CD4-positive, alpha-beta T cell (primary cell): ENCODE measurements at places on chromosomes 11 and 22.

- H3K4me1 ChIP-seq, result no peaks in the 10 kb centered on the region
- no peak within 1 kb of the TSS for H3K27ac ChIP-seq
- H3K36me3 ChIP-seq, result no peaks in the 10 kb centered on the region
Measured at GRCh38 chr22:31122532-31123291, at the start of gene INPP5J. Gene INPP5J, plus strand, starts transcription at chr22:31122966. Its CDS starts 49 bp downstream, at chr22:31123015.

GRCh38 chr11:57622263-57622662 lies 24.8 kb downstream of the SERPING1 start:
- H3K36me3 ChIP-seq, result no peaks in the 10 kb centered on the region
- H3K27me3 ChIP-seq, result peaks cover 2% of the 10 kb centered on the region
- H3K4me1 ChIP-seq, result no peaks in the 10 kb centered on the region
- no peak overlapping the region for H3K27ac ChIP-seq

DNA sequence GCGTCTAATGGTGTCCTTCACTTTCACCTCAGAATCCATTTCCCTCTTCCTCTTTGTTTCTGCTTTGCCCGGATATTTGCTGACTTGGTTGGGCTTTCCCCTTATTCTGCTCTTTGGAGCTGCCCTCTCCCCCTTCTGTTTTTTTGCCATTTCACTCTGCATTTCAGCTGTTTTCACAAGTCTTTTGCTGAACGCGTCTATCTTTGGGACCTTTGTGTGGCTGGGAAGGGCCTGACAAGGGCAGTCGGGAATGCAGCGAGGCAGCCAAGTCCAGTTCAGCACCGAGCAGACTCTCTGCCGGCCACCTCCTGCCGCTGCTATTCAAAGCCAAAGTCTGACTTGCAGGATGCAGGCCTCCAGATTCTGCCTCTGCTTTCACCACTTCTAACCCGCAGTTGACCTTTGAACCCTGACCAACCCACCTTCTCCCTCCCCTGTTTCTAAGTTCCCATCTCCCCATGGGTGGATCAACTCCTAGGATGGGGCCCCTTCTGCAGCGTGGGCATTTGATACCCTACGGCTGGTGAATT lies 38.2 kb downstream of the FEZ1 start:
- no peak overlapping the region for H3K27ac ChIP-seq
- H3K36me3 ChIP-seq, result no peaks in the 10 kb centered on the region
- H3K4me1 ChIP-seq, result no peaks in the 10 kb centered on the region
- no peak overlapping the region for H3K4me3 ChIP-seq

GRCh38 chr11:63243533-63243932 lies at the start of gene SLC22A25:
Gene SLC22A25, minus strand, starts transcription at chr11:63243599. Its CDS starts 13,947 bp downstream, at chr11:63229652.
- H3K4me3 ChIP-seq, result no peak within 1 kb of the TSS
- H3K4me1 ChIP-seq, result no peaks in the 10 kb centered on the region
- peaks cover 3% of the 10 kb centered on the region for H3K27me3 ChIP-seq
- H3K27ac ChIP-seq, result no peak within 1 kb of the TSS

DNA sequence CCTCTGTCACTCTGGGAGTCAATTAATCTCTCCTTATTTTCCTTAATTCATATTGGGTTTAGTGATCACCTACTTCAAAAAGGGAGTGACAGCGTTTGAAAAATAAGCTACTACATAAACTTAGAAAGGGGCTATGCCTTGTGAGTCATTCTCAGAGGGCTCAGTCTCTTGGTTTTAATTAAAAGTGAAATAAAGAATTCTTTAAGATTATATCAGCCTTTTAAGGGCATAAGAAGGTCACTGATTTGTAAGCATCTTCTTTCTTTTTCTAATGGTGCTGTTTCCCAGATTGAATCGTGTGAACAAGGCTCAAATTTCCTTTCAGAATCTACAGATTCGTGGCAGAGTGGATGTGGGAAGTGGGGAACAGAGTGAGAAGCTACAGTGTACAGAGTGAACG lies 636.2 kb upstream of the CCDC90B start:
- H3K27ac ChIP-seq, result no peak overlapping the region
- DNase-seq, result no peak
- H3K27me3 ChIP-seq, result no peaks in the 10 kb centered on the region
- no peak overlapping the region for H3K4me3 ChIP-seq

DNA sequence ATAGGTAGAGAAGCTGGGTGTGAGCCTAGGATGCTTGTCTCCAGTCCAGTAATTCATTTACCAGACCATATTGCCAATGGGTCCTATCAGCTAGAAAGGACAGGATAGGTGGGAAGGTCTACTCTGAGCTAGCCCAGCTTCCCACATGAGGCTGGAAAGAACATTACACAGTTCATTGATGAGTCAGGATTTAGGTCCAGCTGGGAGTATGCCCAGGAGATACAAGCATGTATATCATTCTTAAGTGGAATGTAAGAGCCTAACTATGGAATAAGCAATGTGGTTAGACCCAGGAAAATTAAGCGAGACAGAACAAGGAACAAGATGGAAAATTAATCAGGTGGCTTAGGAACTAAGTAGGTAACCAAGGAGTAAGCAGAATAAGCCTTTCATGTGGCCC lies 59.0 kb upstream of the TBCEL start:
- H3K4me1 ChIP-seq, result no peaks in the 10 kb centered on the region
- H3K27ac ChIP-seq, result no peak overlapping the region
- no peak overlapping the region for H3K4me3 ChIP-seq
- no peak for DNase-seq
- H3K27me3 ChIP-seq, result no peaks in the 10 kb centered on the region

GRCh38 chr11:82831364-82831763 lies 68.9 kb downstream of the PRCP start:
- no peaks in the 10 kb centered on the region for H3K4me1 ChIP-seq
- no peak for DNase-seq
- no peaks in the 10 kb centered on the region for H3K36me3 ChIP-seq
- H3K4me3 ChIP-seq, result no peak overlapping the region

GRCh38 chr22:22928666-22929380 lies 41.2 kb downstream of the IGLL5 start:
- no peaks in the 10 kb centered on the region for H3K27me3 ChIP-seq
- no peak overlapping the region for H3K4me3 ChIP-seq
- peak overlapping the region; percentile 22 for H3K27ac ChIP-seq
- H3K36me3 ChIP-seq, result no peaks in the 10 kb centered on the region
- peak; percentile 7 for DNase-seq

DNA sequence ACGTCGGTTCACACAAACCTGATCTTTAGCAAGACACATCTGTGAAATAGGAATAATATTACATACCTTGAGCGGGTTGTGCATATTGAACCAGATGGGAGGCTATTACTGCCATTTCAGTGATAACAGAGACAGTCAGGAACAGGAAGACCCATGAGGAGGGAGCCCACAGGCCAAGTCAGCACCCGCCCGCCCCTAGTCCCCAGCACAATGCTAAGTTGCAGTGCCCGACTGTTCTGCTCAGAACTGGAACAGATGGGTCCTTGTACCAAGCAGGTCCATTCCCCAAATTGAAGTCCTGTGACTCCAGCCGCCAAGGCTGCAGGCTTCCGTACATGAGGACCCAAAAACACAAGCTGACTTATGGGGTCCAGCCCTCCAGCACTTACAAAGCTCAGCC lies 9.3 kb downstream of the CXCR5 start:
- peaks cover 30% of the 10 kb centered on the region for H3K36me3 ChIP-seq
- peak overlapping the region; percentile 52 for H3K27ac ChIP-seq
- no peak for DNase-seq
- H3K4me3 ChIP-seq, result peak overlapping the region; percentile 32

GRCh38 chr22:50173311-50173982 lies 2.9 kb downstream of the PANX2 start:
- peaks cover 31% of the 10 kb centered on the region for H3K27me3 ChIP-seq
- H3K4me3 ChIP-seq, result no peak overlapping the region
- H3K36me3 ChIP-seq, result no peaks in the 10 kb centered on the region
- peaks cover 12% of the 10 kb centered on the region for H3K4me1 ChIP-seq
- DNase-seq, result no peak
- no peak overlapping the region for H3K27ac ChIP-seq

- peaks cover 3% of the 10 kb centered on the region for H3K27me3 ChIP-seq
- H3K27ac ChIP-seq, result no peak overlapping the region
- no peaks in the 10 kb centered on the region for H3K36me3 ChIP-seq
- no peaks in the 10 kb centered on the region for H3K4me1 ChIP-seq
Measured at GRCh38 chr11:65742353-65742752, 21.8 kb upstream of the RNASEH2C start.

DNA sequence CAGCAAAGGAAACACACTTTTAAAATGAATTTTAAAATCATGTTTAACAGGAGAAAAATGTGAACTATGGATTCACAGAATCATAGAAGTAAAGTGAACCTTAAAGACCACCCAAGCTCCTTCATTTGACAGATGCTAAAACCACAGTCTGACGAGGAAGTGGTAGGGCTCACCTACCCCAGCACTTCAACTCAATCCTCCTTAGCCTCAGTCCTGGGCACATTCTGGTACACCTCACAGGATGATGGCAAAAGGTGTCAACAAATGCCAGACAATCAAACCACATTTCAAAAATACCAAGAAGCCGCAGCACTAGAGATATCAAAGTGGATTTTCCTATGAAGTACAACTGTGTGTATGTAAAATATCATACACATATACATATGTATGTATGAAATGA lies 43.1 kb downstream of the PITPNB start:
- no peak overlapping the region for H3K27ac ChIP-seq
- H3K4me3 ChIP-seq, result no peak overlapping the region
- peaks cover 27% of the 10 kb centered on the region for H3K36me3 ChIP-seq
- H3K4me1 ChIP-seq, result peaks cover 3% of the 10 kb centered on the region

DNA sequence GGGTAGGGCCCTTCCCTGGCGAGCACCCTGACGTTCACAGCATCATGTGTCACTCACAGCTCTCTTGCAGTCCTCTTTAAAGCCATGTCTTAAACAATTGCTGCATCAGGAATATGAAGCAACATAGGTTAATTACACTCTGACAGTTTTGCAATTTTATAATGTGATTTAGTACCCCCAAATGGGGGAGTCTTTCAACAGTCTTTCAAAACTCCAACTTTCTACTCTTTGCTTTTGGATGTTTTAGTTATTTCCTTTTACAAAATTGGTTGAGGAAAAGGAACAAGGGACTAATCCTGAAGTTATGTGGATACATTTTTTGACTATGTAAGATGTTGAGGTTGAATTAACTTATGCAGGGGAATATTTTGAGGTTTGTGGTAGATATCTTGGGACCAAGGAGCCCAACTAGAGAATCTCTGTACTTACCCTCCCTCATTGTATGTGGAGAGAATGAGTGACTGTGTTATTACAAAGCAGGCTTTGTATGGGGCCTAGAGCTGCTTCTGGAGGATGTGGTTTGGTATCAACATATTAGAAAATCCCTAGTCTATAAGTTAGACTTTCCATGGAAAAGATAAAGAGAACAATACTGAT lies at the start of gene MMP8:
TSS of gene MMP8 (minus strand) at position 51 of the 597 bp plus-strand sequence. CDS start 99 bp downstream, outside the sequence.
- no peak within 1 kb of the TSS for H3K4me3 ChIP-seq
- no peaks in the 10 kb centered on the region for H3K4me1 ChIP-seq
- no peak for DNase-seq
- H3K27me3 ChIP-seq, result peaks cover 4% of the 10 kb centered on the region
- no peak within 1 kb of the TSS for H3K27ac ChIP-seq

DNA sequence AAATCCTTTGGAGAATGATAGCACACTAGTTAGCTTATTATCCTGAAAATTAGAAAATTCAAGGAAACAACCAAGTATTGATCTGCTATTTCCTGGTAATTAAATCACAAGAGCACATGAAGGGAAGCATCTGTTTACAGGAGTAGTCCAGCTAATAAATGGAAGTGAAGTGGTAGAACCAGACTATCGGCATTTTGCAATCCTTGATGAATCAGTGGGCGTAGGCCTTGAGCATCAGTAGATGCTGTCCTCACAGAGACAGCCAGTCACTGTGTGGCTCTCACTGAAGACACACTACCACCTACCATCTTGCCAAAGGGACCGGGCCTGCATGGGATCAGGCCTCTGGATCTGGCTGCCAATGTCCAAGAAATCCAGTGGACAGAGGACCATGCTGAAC lies 69.8 kb downstream of the FBLN1 start:
- peaks cover 8% of the 10 kb centered on the region for H3K27me3 ChIP-seq
- no peaks in the 10 kb centered on the region for H3K36me3 ChIP-seq
- no peak overlapping the region for H3K4me3 ChIP-seq
- DNase-seq, result no peak

DNA sequence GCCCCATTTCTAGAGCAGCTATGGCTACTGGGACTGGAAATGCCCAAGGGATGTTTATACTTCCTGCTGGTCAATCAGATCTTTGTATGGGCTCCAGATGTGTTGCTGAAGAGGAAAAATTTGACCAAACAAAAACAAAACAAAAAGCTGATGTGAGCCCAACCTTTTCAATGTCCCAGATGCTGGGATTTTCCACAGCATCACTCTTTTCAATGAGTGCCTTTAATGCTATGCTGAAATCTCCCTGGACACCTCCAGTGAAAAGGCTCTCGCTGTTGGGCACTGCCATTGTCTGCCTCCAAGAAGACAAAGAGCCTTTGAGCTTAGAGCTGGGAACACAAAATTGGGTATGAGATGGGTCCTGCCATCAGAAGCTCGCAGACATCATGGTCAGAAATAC lies 671.9 kb downstream of the NTM start:
- no peaks in the 10 kb centered on the region for H3K27me3 ChIP-seq
- no peak overlapping the region for H3K27ac ChIP-seq
- no peak overlapping the region for H3K4me3 ChIP-seq
- H3K4me1 ChIP-seq, result no peaks in the 10 kb centered on the region
- H3K36me3 ChIP-seq, result no peaks in the 10 kb centered on the region

- no peaks in the 10 kb centered on the region for H3K4me1 ChIP-seq
- H3K36me3 ChIP-seq, result no peaks in the 10 kb centered on the region
- no peak overlapping the region for H3K27ac ChIP-seq
- no peak overlapping the region for H3K4me3 ChIP-seq
- DNase-seq, result no peak
- H3K27me3 ChIP-seq, result no peaks in the 10 kb centered on the region
Measured at GRCh38 chr11:88114486-88115045, 60.7 kb downstream of the RAB38 start.

DNA sequence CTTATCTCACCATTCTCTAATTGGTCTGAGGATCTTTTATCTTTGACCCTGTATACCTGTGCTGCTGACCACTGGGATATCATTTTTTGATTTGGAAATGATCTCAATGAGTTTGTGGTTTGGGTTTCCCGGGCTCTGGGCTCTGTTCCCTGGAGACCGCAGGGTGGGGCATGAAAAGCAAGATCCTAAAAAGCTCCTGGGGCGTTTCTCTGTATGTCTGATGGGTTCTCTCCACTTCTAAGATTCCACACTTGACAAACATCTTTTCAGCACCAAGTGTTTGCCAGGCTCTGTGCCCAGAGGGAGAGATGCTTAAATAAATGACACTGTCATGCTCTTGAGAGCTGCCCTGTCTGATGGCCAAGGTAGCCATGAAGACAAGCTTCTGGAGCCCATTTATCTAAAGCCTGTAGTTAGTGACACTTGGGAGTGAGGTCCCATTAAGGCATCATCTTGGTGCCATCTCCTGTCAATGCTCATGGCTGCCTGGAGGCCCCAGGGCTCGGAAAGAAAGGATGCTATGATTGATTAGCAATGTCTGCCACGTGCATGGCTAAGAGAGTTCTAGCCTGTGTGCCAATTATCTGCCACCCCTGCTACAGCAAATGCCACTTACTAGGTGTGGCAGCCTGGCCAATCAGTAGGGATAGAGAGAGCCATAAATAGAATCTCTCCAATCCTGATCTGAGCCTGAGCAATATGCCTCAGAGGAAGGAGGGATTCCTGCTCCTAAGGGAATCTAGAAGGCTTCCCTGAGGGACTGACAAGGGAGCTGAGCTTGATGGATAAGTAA lies 531.6 kb downstream of the MN1 start:
- H3K4me1 ChIP-seq, result no peaks in the 10 kb centered on the region
- no peaks in the 10 kb centered on the region for H3K36me3 ChIP-seq
- H3K27ac ChIP-seq, result no peak overlapping the region

- H3K36me3 ChIP-seq, result no peaks in the 10 kb centered on the region
- H3K4me3 ChIP-seq, result no peak overlapping the region
- no peak overlapping the region for H3K27ac ChIP-seq
- peaks cover 12% of the 10 kb centered on the region for H3K27me3 ChIP-seq
- DNase-seq, result no peak
- H3K4me1 ChIP-seq, result peaks cover 6% of the 10 kb centered on the region
Measured at GRCh38 chr22:29152954-29153719, 52.6 kb upstream of the EMID1 start.
